ENCODE measurements at places on chromosomes 7 and 10. TPM values are rescaled to one million over a fixed set of nuclear protein-coding genes. Genes with fewer than 3 reads are reported as not detected.

The ASZ1 gene
- not detected for total RNA-seq

The AASS gene
- total RNA-seq = 70.2 TPM

The HECW1 gene
- 0.09 TPM for total RNA-seq

The ITIH2 gene
- 4.9 TPM for total RNA-seq

DNA sequence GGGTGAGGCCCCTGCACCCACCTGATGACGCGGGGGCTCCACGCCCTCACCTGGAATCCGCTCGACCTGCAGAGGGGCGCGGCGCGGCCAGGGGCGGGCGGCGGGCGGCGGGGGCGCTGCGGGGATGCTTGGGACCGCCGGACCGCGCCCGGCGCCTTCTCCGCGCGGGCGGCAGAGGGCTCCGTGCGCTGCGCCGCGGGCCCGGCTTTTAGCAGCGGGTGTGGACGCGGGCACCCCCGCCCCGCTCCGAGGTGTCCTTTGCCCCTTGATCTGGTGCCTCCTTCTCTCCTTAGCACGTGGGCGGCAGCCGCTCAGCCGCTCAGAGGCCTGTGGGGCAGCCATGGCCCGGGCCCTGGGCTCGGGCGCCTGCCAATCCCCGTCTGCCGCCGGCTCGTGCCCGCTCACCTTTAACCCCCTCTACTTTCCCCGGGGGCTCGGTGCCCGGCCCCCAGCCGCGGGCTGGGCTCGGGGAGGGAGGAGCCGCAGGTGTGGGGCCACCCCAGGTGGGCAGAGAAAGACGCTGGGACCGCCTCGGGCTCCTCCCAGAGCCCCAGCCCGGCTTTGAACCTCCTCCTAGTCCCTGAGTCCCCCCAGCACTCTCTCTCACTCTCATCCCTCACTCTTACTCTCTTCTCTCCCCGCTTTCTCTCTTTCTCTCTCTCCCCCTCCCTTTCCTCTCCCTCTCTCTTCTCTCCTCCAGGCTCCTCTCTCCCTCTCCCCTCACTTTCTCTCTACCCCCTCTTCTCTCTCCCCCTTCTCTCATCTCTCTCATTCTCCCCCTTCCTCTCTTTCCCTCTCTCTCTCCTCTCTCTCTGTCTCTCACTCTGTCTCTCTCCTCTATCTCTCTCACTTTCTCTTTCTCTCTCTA lies 19.7 kb upstream of the VPS37D start:
- DNase-seq = peak; percentile 48

DNA sequence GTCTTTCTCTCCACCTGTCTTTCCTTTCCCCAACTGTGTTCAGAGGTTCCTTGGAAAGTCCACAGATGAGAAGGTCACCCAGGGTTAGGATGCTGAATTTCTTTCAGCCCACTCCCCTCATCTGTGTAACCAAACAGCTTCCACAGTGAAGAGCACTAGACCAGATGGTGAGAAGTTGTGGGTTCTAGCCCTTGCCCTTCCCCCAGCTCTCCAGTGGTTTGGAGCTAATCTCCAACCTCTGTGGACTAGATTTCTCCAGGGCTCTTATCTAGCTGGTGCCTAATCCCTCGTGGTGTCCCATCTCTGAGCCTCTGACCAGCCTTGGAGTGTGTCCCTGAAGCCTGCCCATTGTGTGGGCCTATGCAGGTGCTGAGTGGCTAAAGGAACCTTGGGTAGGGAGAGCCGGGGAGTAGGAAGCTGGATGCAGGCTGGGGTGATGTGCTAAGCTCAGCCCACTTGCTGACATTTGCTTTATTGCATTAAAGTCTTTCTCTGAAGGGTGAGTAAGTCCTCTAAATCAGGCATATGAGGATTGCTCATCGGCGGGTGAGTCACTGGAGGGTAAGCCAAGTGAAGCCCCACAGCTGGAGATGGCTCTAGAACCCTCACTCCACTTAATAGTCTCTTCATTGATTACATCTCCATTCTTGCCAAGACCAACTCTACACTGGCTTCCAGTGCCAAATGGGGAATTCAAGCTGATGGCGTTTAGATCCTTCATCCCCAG lies 14.9 kb downstream of the DUSP5 start:
- DNase-seq = no peak

DNA sequence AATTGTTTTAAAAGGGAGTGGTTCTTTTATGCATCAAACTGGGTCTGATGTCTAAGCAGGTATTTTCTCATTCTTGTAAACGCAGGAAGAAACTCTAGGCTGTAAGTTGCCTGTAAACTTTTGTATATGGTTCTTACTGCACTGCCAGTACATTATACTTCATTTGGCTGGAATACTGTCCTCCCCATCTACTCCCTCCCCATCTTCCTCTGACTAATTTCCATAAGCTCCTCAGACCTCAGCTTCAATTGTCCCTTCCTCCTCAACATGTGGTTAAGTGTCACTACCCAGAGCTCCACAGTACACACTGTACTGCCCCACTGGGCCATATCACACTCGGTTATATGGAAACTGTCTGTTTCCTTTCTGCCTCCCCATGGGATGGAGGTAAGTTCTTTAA lies 161.4 kb upstream of the MDFIC start:
- no peak for DNase-seq

DNA sequence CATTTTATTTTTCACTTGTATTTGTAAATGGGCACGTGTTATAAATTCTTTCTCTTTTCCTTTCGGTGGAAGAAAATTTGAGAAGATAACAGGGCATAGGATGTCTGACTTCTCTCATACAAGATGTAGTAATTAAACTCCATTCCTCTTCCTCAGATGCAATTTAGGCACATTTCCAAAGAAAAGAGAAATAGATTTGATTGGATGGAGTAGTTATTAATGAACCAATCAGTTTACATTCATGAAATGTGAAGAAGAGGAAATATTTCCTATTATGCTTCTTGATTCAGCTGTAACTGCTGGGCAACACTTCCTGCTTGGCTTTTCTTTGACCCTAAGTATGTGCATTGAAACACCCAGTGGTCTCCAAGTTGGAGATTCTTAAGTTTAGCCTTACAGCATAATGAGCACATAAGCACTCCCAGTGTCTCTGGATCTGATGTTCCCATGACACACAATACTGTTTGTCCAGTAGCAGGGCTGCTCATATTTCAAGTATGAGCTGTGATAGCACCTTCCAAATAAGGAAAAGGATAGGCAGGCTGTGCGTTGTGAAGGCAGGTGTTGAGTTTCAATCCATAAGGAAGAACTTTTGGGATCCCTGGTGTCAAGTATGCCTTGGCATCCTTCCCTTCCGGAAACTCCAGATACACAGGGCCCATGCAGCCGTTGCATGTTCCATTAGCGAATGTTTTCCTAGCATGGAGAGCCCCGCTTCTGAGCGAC lies 33.4 kb upstream of the COBL start:
- no peak for DNase-seq

DNA sequence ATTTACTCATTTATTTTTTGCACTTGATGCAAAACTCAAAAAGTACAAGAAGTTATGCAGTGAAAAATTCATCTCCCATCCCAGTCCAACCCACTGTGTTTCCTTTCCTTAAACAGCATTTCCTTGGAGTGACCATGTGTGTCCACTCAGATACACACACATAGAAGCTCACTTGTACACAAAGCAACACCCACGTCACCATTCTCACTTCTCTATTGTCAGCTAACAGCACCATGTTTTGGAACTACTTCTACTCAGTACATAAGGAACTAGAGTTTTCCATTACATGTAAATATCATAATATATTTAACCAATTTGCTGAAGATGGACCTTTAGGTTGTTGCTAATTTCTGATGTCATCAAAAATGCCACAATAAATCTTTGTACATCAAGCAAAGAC lies 167.6 kb downstream of the GRID1 start:
- DNase-seq = no peak

DNA sequence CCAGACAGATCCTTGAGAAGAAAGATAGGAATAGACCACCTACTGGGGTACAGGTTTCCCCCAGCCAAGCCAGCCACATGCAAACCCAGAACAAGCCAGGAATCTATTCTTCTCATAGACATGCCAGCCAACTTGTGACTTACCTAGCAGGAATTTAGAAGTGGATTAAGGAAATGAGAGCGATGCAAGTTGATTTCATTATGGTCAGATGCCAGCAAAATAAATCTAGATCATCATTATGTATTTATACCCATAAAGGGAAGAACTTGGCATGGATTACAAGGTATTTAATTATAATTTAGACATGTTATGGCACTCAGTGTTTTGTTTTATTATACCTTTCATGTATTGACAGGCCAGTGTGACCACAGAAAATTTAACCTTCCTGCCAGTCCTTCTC lies 32.8 kb downstream of the SLC35G1 start:
- no peak for DNase-seq

Measured in progenitor cell of endocrine pancreas (in vitro differentiated cells).